NCI-H510A treated with DMSO at 0.1 percent for 48 hours (cell line): ENCODE measurements at places on chromosomes 3 and 15.

- DNase-seq: no peak
These were observed 837.9 kb downstream of the OTOL1 start for GRCh38 chr3:162334537-162334936.

DNA sequence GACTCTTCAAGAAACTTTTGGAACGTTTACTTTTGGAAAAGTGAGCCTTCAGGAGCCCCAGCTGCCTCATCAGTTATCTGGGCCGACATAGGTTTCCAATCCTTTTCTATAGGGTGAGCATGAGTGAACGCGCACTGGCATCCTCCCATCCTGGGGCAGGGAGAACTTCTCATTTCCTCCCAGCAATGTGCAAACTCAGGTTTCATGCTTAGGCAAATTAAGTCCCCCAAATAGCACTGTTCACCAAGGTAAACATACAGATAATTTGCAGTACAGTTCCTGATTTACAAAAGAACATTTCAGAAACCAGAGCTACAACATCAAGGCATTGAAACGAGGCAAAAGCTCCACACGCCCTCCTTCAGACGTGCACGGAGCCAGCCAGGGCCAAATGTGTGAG, 333.5 kb upstream of the NR2E3 start:
- DNase-seq: no peak

DNA sequence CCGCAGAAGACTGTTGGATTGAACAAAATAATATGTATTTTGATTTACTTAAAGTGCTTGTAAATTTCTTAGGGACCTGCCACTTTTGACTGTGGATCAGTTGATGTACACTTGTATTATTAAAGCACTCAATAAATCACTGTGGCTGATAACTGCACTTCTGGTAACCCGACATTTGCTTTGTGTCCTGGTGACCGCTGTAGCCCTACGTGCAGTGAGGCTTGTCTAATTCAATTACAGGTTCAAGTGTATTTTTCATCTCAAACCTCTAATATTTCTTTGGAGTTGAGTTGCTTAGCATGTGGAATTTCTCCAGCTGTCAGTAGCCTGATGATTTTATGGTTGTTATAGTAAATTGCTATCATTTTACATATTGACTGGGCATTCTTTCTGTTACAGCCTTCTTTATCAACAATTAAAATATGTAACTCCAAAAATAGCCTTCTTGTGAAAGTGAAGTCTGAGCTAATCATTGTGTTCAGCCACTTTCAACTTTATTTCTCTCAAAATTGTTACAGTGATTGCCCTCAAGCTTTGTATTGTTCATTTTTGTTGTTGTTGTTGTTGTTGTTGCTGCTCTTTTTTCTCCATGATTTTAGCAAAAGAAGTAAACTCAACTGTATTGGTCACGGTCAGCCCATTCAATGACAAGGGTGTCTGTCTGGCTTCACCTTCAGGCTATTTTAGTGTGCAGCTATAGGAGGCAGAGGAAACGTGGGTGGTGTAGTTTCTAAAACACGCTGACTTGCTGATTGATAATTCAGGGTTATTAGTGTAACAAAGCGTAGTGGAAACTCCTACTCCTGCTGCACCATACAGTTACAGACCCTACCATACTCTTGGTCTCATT, 215.1 kb upstream of the UBE2E1 start:
- DNase-seq: no peak

GRCh38 chr3:194775266-194775665, 89.6 kb downstream of the FAM43A start:
- DNase-seq: no peak

GRCh38 chr3:186640473-186640818, 247 bp downstream of the FETUB start:
- no peak for DNase-seq

DNA sequence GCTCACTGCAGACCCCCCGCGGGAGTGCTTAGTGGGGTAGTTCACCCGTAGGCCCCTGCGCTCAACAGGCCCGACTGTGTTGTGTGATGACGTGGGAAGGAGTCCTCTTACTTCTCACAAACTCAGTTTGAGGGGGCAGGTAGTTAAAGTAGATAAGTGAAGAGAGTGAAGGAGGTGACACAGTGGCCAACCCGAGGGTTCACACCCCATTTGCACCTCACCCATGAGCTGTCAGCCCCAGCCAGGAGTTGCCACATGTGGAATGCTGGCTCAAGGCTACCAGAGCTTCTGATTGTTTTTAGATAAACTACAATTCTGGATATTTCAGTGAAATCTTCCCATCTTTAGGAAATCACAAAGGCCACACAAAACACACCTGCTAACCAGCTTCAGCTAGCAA, 64.1 kb upstream of the ABHD17C start:
- DNase-seq: no peak

DNA sequence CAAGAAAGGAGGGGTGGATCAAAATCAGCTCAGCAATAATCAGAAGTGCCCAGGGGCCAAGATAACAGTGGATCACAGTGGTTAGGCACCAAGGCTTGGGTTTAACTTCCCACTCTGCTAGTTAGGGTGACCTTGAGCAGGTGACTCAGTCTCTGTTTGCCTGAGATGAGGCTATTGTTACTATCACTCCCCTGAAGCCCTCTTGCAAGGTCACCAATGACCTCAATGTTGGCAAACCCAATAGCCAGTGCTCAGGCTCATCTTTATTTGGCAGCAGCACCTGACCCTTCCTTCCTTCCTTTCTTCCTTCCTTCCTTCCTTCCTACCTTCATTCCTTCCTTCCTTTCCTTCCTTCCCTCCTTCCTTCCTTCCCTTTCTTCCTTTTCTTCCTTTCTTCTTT, 102.4 kb upstream of the HACD2 start:
- no peak for DNase-seq

DNA sequence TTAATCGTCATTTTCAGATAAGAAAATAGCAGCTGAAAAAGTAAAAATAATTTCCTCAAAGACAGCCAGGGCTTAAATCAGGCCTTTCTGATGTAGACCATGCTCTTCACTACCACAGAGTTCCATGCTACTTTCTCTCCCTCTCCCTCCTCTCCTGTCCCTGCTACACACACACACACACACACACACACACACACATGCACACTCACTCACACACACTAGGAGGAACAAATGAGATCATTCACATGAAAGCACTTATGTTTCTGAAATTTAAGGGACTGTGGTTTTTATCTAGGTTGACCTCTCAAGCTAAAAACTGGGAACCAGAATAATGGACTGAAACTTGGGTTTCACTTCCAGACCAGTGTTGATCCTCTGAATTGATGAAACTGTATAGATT, 4.1 kb upstream of the PSMA4 start:
- no peak for DNase-seq

GRCh38 chr3:59535791-59536221, 486.0 kb upstream of the CFAP20DC start:
- no peak for DNase-seq

GRCh38 chr3:195260280-195260905, 10.6 kb downstream of the XXYLT1 start:
- DNase-seq: peak; percentile 78

DNA sequence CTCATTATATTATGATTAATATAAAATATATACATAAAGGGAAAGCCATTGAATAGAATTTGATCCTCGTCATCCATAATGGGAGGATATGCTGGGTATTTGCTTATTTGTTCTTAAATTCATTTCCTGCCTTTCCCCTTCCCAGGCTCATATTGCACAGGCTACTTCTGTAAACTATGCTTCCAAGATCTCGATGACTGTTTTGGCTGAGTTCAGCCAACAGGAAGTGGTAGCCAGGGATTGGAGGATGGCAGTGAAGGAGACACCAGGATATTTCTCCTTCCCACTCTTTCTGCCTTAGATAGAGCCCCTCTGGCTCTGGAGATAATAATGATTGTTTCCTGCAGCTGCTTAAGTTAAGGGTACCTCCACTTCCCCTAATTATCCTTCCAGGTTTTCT, 44.3 kb upstream of the DYNC1LI1 start:
- no peak for DNase-seq

DNA sequence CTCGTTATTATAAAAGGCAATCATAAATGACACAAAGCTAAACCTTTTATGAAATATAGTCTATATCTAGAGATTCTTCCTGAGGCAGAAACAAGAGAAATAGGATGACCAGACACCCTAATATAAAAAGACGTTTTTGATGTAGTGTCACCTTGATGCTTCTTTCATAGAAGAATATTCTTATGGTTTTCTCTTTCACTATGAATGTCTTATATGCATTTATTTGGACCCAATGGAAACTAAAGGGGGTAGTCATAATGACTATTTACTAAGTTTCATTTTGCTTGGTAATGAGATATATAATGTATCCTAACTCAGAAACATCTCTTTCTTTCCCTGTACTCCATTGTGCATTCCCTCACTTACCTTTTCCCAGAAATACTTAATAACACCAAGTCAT, 393.9 kb downstream of the RAP2B start:
- no peak for DNase-seq

GRCh38 chr3:99931059-99931458, 113.4 kb downstream of the CMSS1 start:
- DNase-seq: no peak

GRCh38 chr3:178003756-178004155, 532.5 kb upstream of the KCNMB2 start:
- DNase-seq: no peak

GRCh38 chr15:79516155-79516554, 84.0 kb downstream of the MINAR1 start:
- no peak for DNase-seq

DNA sequence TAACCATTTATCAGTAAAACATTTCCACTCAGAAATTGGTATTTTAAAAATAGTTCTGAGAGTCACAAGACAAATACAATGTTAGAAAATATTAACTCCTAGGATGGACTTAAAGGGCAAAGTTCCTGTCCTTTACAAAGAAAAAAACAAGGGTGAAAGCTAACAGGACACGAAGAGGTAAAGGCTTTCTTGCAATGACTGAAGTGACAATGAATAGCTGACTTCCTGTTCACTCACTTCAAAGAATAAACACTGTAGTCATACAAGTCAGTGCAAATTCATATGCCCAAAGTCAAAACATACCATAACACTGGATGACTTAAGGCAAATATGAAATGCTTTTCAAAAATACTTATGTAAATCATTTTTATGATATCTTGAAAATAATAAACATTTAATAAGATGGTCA, 1389.8 kb upstream of the ALCAM start:
- DNase-seq: no peak

- DNase-seq: no peak
These were observed 508 bp upstream of the ECT2 start for GRCh38 chr3:172750069-172750367.
